Hematopoietic multipotent progenitor cell treated with erythropoietin and hydrocortisone succinate and interleukin-3 and kit ligand, for 17 days (in vitro differentiated cells): ENCODE measurements at places on chromosomes 13 and 19.

- no peak for DNase-seq
Measured at GRCh38 chr19:1668486-1669270, 16.3 kb upstream of the TCF3 start.

DNA sequence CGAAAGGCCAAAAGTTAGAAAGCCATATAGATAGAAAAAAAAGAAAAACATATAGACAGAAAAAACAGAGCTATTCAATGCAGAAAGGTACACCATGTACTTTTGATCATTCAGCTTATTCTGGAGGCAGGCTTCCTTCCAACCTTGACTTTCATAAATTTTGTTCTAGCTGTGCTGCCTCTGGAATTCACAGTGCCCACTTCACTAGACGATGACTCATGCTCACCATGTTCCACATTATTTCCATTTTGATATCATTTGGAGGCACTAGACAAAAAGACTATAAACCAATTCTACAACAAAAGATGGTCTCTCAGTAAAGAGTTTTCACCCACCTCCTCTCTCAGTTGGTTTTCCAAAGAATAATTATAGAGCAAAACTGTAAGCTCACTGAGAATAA is 229.0 kb upstream of the IPO5 start:
- no peak for DNase-seq

DNA sequence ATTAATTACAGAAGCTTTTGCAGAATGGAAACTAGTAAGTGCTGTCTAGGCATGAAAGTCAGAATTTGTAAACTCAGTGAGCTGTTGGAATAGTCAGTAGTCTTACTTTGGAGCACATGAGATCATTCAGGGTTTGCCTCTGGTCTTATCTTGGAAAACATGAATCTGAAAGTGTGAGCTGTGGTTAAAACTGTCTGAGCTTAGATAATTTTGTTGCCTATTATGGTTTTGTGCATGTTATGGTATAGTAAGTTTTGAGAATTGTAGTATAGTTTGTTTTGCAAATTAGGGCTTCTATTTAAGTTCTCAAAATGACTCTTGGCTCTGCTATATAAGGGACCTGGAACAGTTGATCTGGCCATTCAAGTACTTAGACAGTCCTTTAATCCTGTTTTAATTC is 53.7 kb upstream of the TRPC4 start:
- DNase-seq: no peak

DNA sequence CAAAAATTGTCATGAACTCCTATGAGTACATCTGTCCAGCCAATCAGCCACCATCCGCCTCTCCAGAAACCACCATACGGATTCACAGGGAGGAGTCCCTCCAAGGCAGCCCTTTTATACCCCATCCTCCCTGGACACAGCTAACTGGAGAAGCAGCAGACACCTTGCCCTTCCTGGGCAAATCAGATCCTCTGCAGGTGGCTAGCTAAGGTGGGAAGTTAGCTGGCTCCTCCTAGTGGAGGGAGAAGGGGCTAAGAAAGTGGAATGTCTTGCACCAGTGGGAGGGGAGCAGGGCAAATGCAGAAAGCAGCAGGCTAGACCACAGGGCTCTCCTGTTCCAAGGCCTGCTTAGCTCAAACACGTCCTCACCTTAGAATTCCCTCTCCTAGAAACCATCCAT is 46.2 kb upstream of the UQCRFS1 start:
- DNase-seq: no peak

DNA sequence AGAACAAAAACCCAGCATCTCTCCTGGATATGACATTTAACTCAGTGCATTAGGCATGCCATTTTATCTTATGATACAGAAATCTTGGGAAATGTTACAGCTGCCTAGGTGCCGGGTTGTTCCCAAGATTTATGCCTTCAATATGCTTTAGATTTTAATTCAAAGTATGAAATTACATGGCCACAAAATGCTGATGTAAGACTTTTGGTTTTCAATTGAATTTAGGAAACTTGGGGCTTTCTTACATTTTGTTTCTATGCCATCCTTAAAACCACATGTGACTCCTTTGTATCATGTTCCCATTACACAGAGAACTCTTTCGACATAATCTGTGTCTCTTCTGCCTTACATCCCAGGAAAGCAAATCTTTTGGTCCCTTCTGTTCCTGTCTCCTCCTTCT is 83.9 kb downstream of the CCNA1 start:
- DNase-seq: no peak

- DNase-seq: peak; percentile 33
Measured at GRCh38 chr13:49791711-49792549, 552 bp downstream of the KPNA3 start.

DNA sequence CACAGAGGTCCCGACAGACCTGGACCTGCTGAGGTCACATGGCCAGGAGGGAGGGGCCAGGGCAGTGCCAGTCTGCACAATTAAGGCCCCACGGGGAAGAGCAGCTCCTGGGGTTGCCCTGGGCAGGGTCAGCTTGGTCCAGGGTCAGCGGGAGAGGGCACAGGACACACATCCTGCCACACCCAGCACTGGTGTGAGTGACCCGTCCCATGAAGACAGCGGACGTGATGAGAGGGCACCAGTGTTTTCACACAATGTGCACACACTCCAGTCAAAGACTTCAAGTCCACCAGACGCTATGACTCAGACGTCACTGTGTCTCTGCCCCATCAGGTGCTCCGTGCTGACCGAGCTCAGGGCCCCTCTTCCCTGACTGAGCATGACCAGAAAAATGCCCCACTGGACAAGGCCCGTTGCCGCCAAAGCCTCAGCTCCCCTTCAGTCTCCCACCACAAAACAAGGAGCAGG is 4.2 kb downstream of the TMEM259 start:
- DNase-seq: no peak

DNA sequence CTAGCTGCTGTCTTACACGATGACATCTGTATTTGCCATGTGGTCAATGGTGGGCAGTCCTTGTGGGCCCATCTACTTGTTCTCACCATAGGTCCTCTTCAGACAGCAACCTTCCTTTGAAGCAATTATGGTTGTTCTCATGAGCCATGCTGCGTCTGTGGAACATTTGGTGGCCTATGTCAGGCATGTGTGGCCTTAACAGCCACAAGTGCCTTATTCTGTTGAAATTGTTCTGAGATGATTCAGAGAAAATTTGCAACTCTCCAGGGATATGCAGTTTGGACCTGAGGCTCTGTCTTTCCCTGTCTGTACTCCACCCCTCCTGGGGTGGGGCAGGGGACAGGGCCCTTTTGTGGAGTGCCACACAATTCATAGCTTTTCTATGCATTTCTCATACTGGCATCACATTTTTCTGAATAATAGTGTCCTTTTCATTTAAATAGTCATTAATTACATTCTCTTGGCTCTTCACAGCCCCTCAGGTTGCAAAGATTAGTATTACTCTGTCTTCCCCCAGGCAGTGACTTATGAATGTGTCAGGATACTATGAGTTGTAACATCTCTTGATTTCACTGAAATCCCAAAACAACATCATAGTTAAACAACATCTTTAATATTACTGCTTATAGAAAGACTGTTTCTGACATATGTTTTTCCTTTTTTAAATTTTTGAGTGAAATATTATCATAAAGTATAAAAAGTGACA is 102.1 kb downstream of the ITGBL1 start:
- no peak for DNase-seq

GRCh38 chr13:27401210-27401609 is 23.2 kb upstream of the GTF3A start:
- DNase-seq: no peak

- no peak for DNase-seq
Measured at GRCh38 chr13:52125547-52125946, 3.3 kb downstream of the NEK5 start.

GRCh38 chr13:48505597-48506091 is 27.2 kb downstream of the RCBTB2 start:
- no peak for DNase-seq

- DNase-seq: no peak
Measured at GRCh38 chr13:19362946-19363510, 181.4 kb upstream of the TUBA3C start.

DNA sequence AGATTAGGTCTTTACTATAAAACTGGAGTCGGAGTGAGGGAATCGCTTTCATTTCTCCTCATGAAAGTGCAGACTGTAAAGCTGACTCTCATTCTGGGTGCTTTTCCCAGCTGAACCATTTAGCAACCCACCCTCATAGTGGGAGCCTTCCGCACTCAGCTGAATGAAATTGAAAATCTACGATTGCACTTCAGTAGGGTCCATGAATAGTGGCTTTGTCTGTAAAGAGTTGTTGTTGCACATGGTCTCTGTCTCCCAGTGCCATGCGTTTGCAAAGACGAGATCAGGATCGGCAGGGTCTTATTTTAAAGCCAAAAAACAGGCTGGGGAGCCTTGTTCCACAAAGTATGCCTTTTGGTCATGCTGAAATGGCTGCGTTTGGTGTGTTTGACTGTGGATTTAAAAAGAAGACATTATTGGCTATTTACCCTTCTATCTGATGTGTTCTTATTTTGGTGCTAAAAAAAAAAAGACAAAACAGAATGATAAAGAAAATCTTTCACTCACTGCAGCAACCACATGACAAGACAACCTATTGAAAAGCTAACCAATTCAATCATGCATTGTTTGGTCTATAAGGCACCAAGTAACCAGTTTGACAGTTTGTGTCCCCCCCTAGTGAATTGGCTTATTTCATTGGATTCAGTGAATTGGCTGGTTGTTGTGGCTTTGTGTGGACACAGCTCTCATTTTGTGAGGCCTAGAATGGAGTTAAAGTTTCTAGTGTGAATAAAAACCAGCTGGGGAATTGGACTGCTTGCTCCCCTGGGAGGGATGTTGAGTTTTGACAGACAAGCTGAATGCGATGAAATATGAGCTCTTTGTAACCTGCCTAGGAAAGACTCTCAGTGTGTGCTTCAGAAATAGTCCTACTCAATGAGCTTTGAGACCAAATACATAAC is 65.6 kb downstream of the ARHGAP35 start:
- DNase-seq: no peak

GRCh38 chr19:12872255-12872654 is 9.0 kb downstream of the DNASE2 start:
- DNase-seq: peak; percentile 39

DNA sequence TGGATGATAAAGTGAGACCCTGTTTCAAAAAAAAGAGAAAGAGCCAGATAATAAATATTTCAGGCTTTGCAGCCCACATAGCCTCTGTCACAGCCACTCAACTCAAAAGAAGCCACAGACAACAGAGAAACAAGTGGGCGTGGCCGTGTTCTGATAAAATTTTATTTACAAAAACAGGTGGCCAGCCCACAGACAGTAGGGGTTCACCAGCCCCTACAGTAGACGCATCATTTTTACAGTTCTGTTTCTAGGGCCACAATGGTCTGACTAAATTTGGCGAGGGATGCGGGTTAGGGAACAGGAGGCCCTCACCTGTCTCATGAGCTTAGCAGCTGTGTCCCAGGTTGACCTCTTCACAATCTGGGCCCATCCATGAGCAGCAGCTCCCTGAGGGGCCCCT is 59.5 kb downstream of the ARHGEF18 start:
- no peak for DNase-seq

DNA sequence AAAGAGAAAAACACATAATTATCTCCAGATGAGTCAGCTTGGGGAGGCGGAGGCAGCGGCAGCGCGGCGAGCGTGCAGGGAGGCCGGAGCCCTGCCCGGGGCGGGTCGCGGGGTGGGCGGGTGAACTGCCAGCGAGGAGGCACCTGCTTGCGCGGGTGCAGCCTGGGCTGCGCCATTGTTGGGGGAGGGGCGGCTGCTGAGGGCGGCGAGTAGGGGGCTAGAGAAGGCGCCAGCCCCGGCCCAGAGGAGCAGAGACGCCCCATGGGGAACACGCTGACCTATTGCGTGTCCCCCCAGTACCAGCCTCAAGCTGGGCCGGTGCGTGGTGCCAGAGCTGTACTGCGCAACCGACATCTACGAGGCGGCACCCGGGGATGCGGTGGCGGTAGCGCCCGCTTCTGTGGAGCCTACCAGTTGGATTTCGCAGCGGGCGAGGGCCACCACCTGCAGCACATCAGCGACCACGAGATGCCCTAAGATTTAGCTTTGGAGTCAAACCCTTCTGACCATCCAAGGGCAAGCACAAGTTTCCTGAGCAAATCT is 16.7 kb downstream of the ZNF100 start:
- no peak for DNase-seq

DNA sequence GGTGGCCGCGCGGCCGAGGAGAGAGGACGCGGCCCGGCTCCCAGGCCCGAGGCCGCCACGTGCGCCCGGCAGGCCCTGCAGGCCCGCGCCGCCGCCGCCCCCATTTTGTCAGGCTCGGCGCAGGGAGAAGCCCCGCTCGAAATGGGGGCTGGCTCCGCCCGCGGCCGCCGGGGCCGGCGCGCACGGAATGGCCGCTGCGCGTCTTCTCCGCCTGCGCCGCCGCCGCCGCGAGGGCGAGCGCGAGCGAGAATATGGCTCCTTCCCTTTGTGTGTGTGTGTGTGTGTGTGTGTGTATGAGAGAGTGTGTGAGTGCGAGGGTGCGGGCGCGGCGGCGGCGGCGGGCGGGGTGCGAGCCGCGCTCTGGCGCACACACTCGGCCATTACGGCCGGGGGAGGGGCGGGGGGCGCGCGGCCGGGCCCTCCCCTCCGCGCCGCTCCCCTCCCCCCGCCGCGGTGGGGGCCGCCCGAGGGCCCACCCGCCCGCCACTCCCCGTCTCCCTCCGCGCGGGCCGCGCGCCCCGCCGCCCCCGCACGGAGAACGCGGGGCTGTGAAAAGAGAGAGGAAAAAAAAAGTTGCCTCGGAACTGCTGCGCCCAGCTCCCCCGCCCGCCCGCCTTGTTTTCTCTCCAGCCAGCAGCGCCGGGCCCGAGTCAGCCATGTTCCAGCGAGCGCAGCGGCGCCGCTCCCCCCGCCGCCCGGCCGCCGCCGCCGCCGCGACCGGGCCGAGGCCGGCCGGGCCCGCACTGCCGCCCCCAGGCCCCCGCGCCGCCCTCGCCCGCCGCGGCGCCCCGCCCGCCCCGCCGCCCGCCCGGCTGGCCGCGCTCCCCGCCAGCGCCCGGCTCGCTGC is 1.0 kb downstream of the HMGB1 start:
- peak; percentile 61 for DNase-seq

GRCh38 chr13:101331731-101332130 is 84.6 kb downstream of the NALCN start:
- DNase-seq: no peak

DNA sequence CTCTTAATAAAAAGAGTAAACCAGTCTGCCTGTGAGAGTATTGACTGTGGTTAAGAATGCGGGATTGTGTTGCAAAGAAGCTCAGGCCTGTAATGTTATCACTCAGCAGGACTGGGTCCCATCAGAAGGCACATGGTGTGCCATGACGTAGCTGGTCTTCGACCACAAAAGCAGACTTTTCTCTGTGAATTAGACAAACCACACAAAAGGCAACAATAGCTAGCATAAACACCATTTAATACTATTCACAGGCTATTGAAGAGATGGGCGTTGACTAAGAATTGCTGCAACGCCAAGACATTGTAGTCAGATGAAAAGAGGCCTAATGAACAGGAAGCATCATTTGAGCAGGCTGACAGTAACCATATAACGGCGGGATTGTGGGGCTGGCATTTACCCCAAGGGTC is 235.6 kb upstream of the SOX21 start:
- no peak for DNase-seq

GRCh38 chr13:97540696-97541095 is 106.7 kb downstream of the RAP2A start:
- no peak for DNase-seq

DNA sequence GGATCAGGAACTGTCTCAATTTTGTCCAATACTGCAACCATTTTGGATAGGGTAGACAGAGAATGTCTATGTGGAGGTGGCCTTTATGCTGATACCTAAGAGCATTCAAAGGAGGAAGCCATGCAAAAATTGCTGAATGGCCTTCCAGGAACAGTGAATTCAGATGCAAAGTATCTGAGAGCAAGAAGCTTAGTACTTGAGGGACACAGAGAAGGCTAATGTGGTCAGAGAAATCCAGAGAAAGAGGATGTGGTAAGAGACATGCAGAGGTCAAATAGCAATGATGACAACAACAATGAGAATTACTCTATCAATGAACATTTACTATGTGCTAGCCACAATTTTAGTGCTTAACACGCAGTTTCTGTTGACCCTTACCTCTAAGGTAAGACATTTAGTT is 785.6 kb upstream of the KLHL1 start:
- DNase-seq: no peak
